BE2C (cell line): ENCODE measurements at places on chromosomes 13 and 19.

- no peak for DNase-seq
Observed at GRCh38 chr13:73141292-73141771, 82.5 kb downstream of the KLF5 start.

DNA sequence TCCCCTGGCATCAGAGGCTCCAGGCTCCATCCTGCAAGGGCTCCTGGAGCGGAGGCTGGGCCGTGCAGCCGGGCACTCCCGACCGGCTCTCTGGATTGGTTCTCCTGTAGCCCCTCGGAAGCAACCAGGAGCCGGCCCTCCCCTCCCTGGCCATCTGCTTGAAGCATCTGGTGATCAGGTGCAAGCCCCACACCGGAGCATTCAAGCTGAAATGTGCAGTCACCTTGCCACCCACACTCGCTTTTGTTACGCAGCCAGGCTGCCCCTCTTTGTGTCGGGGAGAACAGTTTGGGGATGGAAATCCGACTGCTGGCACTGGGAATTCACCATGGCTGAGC, 258.8 kb downstream of the ZNF536 start:
- peak; percentile 27 for DNase-seq

DNA sequence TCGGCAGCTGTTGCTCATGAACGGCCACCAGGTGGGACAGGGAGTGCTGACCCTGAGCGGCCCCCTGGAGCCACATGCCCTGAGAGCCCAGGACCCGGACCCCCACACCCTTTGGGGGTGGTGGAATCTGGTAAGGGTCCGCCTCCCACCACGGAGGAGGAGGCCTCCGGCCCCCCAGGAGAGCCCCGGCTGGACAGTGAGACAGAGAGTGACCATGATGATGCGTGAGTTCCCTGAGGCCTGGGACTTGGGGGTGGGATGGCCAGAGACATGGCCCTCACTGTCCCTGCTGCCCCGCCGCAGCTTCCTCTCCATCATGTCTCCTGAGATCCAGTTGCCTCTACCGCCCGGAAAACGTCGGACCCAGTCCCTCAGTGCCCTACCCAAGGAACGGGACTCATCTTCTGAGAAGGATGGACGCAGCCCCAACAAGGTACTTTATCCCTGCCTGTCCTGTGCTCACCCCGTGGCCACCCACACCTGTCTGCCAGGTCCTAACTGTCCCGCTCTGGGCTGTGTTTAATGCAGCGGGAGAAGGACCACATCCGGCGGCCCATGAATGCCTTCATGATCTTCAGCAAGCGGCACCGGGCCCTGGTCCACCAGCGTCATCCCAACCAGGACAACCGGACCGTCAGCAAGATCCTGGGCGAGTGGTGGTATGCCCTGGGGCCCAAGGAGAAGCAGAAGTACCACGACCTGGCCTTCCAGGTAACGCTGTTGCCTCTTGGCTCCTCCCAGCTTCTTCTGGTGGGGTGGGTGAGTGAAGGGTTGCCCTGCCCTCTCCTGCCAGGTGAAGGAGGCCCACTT, 14.7 kb upstream of the PRR19 start:
- no peak for DNase-seq

DNA sequence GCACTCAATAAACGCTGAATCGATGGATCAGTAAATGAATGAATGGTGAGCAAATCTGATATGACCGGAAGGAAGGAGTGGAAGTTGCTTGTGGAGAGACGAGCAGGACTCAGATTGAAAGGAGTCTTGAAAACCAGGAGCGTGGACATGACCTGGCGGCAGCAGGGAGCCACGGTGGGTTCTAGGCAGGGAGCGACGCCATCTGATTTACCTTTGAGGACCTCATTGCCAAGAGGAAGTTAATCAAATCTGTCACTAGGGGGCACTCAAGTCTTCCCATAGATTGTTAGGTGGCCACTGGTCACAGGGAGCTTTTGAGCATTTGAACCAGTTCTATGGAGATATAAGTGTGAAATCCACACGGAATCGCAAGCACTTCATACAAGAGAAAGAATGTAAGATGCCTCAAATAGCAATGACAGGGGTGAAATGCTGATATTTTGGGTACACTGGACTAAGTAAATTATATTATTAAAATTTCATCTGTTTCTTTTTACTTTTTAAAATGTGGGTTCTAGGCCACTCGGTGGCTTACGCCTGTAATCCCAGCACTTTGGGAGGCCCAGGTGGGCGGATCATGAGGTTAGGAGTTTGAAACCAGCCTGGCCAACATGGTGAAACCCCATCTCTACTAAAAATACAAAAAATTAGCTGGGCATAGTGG, 9.2 kb upstream of the FBN3 start:
- peak; percentile 55 for DNase-seq

- no peak for DNase-seq
Observed at GRCh38 chr13:41610404-41610803, 153.1 kb downstream of the RGCC start.

- DNase-seq = peak; percentile 94
Observed at GRCh38 chr19:48646001-48646721, at the start of gene CA11. CA11 (minus strand) TSS chr19:48646187; CDS start chr19:48645632, 555 bp downstream.

DNA sequence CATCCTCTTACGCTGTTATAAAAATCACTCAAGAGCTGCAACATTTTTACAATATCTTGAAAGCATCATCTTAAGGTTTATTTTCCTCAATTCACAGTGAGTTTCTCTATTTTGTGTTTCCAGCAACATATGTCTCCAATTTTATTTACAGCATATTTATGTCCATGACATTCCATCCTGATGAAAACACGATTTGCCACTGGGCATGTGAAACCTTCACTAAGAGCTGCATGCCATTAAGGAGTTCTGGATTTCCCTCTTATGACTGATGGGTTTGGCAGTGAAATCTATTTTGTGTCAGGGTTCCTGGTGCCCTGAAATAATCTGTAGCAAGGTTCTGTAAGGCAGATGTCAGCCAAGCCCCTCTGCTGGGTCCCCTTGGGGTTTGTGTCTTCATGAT, 527.6 kb upstream of the KLF12 start:
- no peak for DNase-seq

GRCh38 chr13:60575142-60575541, 178.1 kb downstream of the TDRD3 start:
- DNase-seq = no peak

GRCh38 chr19:6987850-6988249, 33.4 kb downstream of the MBD3L2B start:
- DNase-seq = no peak

DNA sequence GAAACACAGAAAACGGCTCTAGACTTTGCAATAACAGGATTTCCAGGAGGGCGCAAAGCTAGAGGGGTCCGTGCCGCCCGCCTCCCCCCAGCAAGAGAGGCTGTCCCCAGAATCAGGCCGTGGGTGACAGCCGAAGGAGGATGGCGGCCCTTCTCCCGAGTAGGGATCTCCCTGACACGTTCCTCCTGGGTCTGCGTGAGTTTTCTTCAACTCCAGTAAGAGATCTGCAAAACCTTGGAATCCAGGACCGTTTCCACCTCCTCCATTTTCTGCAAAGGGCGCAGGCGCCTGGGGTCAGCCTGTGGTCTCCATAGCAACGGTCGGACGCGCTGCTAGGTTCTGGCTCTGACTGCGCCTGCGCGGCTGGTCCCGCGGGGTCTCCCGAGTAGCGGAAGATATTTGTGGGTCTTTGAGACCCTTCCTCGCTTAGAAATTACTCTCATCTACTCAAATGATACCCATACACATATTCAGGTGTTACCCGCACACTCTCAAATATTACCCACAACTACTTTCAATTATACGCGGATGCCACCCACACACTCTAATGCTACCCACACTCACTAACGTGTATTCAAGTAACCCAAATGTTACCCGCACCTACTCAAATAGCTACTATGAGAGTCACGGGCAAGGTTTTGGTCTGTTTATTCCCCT, 2.1 kb downstream of the PNMA8C start:
- DNase-seq = peak; percentile 91

DNA sequence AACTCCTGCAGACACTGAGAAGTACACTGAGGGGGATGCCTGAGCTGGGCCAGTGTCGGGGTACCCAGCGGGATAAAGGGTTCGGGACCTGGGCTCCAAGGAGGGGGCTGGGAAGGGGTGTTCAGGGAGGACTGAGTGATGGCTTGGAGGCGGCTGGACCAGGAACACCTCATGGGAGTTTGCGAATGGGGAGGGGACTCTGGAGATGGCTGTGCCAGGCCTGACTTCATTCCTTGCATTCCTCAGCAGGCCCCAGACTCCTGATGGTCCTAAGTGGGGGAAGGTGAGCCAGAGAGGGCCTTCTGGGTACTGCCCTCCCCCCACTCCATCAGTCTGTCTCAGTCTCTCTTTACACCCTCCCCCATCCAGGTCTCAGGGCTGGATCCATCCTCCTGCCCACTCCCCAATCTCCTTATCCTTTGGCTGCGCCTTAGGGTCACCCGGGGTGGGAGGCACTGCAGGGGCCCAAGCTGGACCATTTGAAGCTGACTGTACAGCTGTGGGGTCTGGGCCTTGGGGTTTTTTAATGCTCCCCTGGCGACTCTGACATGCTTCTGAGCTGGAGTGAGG, 13.8 kb downstream of the PAK4 start:
- DNase-seq = no peak
